HCT116 (cell line): ENCODE measurements at places on chromosomes 1 and 21.

DNA sequence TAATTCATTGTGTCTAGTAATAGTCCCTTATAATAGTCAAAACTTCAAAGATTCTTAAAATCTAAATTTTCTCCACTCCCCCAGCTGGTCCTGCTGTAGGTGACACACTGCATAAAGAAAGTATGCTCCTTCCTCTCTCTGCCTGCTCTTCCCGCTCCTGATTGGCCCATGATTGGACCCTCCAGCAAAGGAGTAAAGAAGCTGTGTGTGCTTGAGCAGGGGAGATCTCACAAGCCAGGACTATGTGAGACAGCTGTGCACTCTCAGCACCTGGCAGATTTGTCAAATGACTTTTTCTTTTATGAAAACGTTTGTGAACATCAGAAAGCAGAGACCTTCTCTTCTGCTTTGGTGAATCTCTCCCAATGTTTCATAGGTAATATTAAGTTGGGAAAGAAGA lies 274.8 kb upstream of the LYPLAL1 start:
- DNase-seq = no peak

DNA sequence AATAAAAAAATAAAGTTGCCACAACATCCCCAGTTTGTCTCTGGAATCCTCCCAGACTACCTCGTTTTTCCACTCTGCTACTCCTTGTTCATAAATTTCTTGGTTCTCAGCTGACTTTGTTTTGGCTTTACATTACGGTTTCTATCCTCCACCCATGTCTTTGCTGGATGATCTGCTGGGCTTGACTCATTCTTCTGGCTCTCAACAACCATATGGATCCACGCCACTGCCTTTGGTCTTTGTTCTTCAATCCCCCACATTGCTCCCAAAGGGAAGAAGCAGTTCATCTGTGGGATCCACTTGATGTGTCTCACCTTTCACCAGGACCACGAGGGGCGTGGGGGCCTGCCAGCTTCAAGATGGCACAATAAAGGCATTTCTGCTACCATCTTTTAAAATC lies 67.1 kb upstream of the NBL1 start:
- DNase-seq = no peak

DNA sequence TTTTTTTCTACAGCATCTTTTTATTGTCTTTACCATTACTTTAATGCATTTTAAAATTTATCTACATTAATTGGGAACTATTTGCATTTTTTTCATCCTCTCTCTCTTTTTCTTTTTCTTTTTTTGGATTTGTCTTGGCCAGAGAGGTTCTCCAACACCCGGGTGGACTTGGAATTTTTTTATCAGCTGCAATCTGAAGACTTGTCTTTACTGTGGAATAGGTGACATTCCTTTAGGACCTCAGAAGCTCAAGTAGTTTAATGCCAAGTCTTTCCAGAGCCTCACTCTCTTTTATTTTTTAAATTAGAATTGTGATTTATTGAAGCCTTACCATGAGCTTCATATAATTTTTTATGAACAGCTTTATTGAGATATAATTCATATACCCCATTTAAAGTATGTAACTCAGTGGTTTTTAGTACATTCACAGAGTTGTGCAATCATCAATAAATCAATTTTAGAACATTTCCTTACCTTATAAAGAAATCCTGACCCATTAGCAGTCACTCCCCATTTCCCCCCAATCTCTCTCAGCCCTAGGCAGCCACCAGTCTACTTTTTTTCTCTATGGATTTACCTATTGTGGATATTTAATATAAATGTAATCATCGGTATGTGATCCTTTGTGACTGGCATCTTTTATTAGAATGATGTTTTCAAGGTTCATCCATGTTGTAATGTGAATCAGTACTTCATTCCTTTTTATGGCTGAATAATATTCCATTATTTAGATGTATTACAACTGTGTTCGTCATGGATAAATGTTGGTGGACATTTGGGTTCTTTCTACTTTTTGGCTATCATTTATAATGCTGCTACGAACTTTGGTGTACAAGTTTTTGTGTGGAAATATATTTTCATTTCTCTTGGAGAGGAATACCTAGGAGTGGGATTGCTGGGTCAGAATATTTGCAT lies 6.2 kb downstream of the TUFT1 start:
- no peak for DNase-seq

DNA sequence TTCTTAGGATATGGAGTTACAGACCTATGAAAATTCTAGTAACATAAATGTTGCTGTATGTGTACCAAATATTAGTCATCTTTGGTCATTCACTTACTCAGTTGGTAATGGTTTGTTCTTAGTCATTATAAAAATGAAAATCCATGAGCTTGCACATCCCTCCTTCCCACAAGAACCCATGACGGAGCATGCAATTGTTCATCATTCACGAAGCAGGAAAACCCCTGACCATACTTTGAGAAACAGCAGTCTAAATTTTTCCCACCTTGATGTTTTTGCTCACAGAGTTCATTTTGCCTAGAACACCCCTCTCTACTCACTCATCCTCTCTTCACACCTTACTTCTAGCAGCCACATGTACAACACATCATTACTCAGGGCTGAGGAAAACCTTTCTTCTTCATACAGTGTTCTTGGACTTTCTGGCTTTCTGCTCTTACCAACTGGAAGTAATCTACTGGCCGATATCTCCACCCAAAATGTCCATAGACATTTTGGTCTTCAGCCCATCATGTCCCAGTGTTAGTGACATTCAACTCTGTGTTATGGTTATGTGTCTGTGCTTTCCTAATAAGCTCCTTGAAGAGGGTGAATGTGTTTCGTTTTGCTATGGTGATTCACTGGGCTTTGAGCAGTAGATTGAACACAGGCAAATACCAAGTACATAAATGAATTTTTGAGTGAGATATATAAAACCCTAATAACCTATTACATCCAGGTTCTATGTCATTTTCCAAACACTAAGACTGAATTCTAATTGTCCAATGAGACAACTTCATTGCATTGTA lies 189.9 kb downstream of the ZC3H11B start:
- no peak for DNase-seq

GRCh38 chr1:75134647-75135572 lies 722 bp downstream of the LHX8 start:
- DNase-seq = no peak

DNA sequence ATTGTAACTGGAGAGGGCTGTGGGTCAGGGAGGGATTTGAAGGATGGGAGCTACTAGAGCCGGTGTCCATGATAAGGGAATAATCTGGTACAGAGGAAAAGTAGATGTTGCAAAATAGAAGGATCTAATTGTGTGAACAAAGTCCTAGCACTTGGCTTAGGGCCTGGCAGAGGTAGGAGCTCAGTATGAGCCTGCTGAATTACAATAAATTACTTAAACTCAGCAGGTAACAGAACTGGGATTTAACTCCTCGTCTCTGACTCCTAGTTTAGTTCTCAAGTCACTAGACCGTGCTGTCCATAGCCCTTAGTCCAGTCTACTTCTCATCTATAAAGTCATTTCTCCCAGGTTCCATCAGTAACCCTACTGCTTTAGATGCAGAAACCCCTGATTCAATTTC lies 120.2 kb downstream of the LRRC53 start:
- no peak for DNase-seq

DNA sequence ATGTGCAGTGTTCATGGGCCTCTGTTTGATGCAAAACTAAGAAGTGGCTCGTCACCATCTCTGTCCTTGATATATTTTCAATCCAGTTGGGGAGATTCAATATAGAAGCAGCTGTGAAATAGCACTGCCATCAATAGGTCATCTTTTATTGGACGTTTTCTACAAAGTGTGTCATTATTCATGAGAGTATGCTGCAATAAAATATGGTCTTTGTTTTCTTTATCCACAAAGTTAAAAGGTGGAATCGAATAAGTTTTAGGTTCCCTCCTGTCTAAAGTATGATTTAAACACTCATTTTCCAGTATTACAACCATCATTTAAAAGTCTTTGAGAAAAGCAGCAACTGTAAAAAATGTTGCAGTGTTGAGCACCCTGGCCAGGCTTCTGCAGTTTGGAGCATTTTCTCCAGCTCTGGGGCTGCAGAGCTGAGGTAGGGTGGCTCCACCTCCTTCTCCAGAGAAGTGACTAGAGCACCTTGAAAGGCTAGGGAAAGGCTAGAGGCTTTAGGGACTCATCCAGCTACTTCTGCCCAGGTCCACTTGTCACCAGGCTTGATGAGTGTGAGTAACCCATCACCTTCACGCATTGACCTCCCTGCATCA lies 56.5 kb upstream of the DNAH14 start:
- no peak for DNase-seq

- no peak for DNase-seq
Measured at GRCh38 chr21:35367553-35367952, 318.5 kb upstream of the RUNX1 start.

GRCh38 chr1:167099851-167100250 lies 6.0 kb downstream of the STYXL2 start:
- DNase-seq = no peak

DNA sequence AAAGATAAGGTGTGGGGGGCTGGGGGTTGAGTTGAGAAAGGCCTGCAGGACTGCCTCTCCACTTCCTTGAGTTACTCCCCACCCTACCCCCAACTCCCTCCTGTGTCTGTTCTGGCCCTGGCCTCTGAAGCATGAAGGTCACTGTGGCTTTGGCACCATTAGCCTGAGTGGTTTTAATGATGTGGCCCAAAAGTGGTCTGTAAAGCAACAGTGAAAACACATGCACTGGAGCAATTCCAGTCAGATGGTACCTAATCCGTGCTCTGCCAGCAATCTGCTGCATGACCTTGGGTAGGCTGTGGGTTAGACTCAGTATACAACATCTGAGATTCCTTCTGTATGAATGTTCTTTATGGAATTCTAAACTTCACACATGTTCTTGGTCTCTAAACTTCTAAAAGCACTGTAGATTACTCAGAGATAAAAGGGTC lies 86.5 kb upstream of the ATP1A1 start:
- DNase-seq = no peak

- no peak for DNase-seq
Measured at GRCh38 chr1:200699871-200700270, 30.2 kb upstream of the DDX59 start.

- DNase-seq = no peak
Measured at GRCh38 chr1:170262276-170262939, 116.6 kb downstream of the NTMT2 start.

DNA sequence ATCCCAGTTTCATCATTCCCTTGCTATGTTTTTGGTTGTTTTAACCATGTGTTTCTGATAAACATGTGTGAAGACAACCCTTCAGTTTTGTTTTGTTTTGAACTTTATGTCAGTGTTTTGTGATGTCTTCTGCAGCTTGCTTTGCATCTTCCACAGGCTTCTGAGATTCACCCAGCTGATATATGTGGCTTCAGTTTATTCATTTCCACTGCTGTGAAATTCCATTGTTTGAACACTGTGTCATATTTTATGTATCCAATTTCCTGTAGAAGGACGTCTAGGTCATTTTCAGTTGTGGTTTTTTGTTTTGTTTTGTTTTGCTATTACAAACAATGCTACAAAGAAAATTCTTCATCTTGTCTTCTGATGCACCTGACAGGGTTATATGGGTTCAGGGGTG lies 27.2 kb upstream of the SLC26A9 start:
- no peak for DNase-seq

DNA sequence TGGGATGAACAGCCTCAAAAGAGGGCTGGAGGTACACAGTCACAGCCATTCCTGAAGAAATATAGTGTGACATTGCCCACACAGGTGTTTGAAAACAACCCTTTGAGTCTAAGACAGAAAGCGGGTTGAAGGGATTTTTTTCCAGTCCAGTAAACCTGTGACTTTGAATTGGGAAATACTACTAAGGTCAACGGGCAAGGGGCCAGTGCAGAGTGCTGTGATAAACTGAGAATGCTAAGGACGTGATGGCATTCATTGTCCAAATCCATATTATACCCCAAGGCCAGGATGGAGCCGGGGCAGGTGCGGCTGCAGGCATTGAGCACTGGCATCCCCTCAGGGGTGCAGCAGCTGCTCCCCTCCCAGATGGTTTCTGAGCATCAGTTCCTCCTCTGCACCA lies 36.6 kb downstream of the KIAA0040 start:
- DNase-seq = no peak

- no peak for DNase-seq
Measured at GRCh38 chr21:32322676-32323075, 24.0 kb downstream of the MRAP start.

DNA sequence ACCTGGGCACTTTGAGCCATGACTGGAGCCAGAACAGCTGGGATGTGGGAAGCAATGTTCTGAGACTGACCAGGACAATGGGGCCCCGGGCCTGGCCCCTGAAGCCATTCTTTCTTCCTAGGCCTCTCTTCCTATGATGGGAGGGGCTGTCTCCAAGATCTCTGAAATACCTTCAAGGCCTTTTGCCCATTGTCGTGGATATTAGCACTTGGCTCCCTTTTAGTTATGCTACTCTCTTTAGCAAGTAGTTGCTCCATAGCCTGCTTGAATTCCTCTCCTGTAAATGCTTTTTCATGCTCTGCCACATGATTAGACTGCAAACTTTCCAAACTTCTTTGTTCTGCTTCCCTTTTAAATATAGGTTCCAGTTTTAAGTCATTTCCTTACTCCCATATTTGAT lies 262.9 kb upstream of the CACYBP start:
- no peak for DNase-seq

GRCh38 chr1:211332830-211333229 lies 6.2 kb downstream of the TRAF5 start:
- no peak for DNase-seq

DNA sequence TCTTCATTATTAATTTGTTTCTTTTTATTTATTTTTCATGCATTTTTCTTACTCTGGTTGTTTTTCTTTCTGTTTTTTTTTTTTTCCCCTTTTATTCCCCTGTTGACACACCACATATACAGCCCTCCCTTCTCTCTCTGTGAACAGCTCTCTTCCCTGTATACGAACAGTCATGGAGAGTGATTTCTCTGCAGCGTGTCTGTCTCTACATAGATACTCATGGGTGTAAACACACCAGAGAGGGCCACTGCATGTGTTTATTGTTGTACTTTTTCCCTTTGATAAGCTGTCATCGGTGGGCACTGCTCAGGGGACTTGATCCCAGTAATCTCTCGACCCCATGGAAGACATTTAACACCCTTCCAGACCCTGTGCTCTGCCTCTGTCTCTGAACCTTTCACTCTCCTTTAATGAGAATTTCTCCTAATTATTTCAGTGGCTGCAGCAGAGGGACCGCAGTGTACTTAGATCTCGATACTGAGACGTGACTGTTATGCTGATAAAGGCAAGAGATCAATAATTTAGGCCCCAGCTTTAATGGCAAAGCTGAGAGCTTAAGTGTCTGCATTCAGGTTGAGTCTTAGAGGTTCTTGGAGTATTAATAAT lies 113.1 kb downstream of the PBX1 start:
- no peak for DNase-seq

GRCh38 chr1:100131623-100132022 lies 1.1 kb downstream of the SASS6 start:
- DNase-seq = no peak

DNA sequence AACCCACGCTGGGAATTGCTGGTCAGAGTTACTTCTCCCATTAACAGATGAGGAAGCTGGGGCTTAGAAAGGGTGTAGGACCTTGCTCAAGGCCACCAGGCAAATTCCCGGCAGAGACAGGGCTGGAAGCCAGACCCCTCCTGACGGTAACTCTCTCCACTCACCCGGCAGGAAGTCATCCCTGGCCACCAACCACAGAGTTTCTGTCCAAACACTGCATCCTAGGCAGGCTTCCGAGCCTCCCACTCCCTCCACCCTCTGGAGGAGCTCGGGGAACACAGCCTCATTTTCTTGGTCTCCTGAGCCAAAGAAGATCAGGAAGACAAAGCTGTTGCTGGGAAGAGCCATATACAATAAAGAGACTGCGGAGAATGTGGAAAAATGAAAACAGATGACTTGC lies 25.0 kb upstream of the ZNF436 start:
- no peak for DNase-seq

- DNase-seq = no peak
Measured at GRCh38 chr1:198741744-198742143, 102.9 kb downstream of the PTPRC start.
